ENCODE measurements at places on chromosomes 7 and 10. TPM values are rescaled to one million over a fixed set of nuclear protein-coding genes. Genes with fewer than 3 reads are reported as not detected.

GRCh38 chr10:69065406-69066361, 22.2 kb upstream of the SRGN start:
- DNase-seq: no peak

GRCh38 chr7:17075601-17076255, 193.9 kb upstream of the AGR3 start:
- no peak for DNase-seq

RELN gene
- 413 TPM for total RNA-seq

GIMAP6 gene
- 251 TPM for total RNA-seq

DNA sequence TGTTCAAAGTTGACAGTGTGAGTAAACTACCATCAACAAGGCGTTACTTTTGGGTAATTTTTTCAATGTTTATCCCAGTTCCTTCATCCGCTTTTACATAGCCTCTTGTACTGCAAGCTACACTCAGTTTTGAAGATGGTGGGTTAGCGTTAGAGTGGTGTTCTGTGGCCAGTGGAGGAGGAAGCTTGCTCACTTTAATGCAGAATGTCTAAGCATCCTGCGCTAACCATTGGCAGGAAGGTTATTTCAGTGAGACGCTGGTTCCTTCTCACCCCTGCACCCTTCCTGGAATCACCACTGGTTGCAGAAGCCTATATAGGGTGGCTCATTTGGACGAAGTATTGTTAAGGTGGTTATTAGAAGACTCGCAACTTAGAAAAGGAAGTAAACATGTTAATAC, 159.1 kb downstream of the CELF2 start:
- DNase-seq: no peak

DNA sequence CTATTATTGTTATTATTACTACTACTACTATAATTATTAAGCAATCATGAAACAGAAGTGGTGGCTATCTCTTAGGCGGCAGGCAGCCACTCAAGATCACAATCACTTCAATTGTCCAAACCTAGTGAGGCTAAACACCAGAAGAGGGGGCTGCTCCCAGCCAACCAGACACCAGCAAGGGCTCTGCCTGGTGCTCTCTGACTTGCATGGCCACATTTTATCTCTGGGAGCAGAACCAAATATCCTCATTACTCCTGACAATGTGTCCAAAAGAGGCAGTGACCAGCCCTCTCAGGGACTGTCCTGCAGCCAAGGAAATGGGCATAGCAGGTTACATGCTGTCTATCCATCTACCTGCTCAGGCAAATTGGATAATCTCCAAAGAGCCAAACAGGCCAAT, 187.4 kb upstream of the PDE1C start:
- no peak for DNase-seq

DNA sequence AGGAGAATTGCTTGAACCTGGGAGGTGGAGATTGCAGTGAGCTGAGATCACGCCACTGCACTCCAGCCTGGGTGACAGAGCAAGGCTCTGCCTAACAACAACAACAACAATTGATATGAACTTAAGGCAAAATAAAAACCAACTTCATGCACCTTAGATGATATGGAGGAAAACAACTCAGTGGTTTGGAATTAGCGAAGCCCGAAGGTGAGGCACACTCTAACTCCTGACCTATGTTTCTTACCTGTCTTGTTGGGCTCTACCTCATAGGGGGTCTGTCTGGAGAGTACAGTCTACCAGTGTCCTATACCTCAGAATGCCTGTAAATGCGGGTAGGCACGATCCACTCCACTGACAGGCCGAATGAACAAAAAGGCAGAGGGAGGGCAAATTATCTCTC, 24.3 kb upstream of the COBL start:
- no peak for DNase-seq

- no peak for DNase-seq
These were observed 7.6 kb downstream of the SEMA4G start for GRCh38 chr10:100976906-100977305.

DNA sequence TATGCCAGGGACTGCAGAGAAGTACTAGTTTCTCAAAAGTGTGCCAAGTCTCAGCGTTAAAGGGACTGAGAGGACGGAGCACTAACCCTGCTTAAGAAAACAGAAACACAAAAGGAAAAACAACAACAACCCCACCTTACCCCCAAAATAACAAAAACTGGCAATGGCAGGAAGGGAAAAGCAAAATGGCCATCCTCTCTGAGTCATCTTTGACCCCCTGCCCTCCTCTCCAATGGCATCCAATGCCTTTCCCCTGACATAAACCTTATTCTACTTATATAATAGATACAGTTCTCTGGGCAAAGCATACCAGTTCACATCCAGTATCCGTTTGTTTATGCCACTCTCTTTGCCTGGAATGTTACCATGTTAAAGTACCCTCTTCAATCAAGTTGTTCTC, 1.6 kb downstream of the POLR1F start:
- no peak for DNase-seq

DNA sequence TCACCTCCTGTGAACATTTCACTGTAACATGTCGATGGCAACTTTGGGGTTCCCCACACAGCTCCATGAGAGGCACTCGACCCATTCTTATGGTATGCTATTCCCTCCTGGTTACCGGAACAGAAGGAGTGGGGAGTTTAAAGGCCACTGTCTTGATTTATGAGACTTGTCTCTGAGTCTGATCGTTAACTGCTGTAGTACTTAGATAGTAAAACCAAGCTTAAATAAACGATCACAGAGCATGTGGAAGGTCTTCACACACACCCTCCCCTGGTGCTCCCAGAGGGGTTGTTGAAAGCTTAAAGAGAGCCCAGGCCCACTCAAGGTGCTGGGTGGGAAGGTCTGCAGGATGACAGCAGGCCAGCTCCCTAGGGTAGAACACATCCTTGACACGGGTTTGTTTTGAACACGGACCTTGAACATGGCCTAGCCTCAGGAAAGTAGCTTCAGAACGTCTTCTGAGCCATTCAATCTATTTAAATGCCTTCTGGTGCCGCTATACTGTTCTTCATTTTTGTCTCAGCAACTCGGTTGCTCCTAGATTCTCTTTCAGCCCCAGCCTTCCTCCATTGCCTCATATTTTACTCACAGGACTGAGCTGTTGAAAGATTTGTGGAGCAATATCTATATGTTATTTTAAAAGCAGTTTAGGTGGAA, 335.3 kb downstream of the FGFR2 start:
- DNase-seq: no peak

DNA sequence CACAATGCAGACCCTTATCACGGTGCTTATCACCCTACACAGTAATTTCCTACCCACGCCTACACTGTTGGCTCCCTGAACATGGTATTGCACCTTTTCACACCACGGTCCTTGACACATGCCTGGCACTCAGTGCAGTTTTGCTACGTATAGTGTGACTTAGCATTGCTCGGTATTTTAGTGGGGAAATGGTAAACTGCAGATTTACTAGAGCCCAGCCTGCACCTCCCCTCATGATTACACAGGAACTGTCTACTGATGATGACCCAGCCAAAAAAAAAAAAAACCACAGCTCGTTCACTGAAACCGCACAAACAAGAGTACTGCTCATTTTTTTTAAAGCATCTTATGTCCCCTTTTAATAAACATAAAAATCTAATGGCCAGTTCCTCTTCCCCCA, 124.2 kb upstream of the ZNF746 start:
- no peak for DNase-seq

CALML3 gene
- total RNA-seq: not detected

GRCh38 chr10:126124046-126124445, 227.7 kb downstream of the FANK1 start:
- no peak for DNase-seq

SAP25 gene
- not detected for total RNA-seq

CDK6 gene
- 37.0 TPM for total RNA-seq

HMX2 gene
- not detected for total RNA-seq

GRCh38 chr10:96988426-96988825, 156.3 kb downstream of the LCOR start:
- no peak for DNase-seq

KCNH2 gene
- total RNA-seq: 0.13 TPM

GPR26 gene
- total RNA-seq: not detected

GRCh38 chr10:1040133-1040532, 8.8 kb downstream of the IDI1 start:
- no peak for DNase-seq

DNA sequence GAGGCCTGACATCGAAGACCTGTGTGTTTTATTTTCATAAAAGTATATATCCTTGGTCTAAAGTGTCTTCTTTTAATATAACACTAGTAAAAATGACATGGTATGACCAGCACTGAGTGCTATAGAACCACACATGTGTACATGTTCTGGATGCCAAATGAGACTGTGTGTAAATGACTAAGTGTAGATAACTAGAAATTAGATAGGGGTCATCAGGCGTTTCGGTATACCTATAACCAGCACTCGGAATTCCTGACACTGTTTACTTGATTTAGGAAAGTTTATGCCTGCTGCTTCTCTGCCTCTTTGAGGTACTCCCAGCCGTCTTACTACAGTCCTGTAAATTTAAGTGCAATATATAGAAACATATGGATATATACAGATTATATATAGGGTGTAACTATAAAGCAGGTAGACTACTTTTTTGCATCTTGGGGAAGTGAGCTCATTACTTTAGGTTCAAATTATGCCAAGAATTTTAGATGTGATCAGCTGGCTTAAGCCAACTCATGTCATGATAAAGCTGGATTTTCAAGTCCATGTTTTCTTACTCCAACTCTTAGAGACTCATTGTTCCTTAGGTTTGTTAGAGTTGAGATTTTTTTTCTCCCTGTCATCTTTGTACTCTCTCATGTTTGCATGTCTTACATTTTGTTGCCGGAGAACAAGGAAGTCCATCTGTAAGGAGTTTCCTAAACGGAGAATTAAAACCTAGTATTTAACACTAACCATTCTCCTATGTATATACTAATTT, 62.9 kb downstream of the KLHDC10 start:
- DNase-seq: no peak

DNA sequence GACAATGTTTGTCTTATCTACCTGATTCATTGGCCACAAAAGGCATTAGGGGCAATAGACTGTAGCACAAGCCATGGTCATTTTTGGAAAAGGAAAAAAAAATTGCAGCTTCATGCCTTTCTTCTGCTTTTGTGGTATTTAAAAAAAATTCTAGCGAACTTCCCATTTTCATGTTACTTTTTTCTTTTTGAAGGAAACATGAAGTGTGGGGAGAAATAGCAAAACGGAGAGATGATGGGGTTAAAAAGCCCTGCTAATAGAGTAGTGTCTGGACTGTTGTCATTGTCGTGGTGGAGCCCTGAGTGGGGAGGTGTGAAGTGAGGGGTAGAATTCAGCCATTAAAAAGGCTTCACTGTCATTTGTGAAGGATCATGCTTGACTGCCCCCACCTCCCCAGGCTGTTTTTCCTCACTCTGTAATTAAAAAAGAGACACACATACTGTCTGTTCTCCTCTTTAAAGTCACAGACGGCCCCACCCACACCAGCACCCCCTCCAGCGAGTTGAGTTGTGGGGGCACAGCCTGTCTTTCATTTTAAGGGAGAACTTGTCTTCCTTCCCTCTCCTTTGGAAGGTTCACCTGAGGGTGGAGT, 272.4 kb downstream of the CREB5 start:
- no peak for DNase-seq
